T follicular helper cell (primary cell): ENCODE measurements at places on chromosomes 11 and 22.

GRCh38 chr11:109454857-109455256 is 32.9 kb downstream of the C11orf87 start:
- DNase-seq, result no peak

DNA sequence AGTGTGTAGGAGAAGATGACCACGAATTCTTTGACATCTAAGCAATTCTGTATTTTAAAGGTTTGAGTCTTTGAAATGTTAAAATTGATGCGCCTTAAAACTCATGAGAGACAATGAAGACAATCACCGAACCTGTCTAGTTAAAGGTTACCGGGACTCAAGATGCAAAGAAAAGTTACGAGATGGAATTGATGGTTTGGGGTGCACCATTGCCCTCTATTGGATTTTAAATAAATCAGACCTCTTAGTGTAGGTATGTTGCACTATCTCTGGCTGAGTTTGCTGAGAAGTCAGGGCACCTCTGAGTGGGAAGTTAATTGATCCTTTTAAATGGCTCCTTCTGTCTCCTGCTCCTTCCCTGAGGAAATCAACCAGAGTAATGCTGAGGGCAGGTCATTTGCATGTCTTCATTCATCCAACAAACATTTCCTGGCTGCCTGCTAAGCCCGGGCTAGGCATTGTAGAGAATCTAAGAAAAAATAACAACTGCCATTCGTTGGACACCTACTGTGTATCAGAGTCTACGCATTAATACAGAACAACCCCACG is 19.4 kb upstream of the TMA7B start:
- DNase-seq, result no peak

GRCh38 chr11:65401073-65401802 is 14.8 kb downstream of the FRMD8 start:
- DNase-seq, result no peak

DNA sequence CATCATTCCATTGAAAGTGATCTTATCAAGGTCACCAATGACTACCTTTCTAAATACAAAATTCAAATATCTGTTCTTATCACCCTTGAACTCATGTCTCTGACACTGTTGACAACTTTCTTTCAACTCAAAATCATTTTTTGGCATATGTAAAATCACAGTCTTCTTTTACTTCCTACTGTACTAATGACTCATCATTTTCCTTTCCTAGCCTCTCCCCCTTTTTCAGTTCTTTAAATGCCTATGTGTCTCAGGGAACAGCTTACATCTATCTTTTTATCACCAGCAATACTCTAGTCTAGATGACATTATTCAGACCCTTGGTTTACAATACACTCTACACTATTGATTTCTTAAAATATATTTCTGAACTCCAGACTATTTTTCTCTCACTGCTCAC is 2220.7 kb upstream of the RAG2 start:
- DNase-seq, result no peak

DNA sequence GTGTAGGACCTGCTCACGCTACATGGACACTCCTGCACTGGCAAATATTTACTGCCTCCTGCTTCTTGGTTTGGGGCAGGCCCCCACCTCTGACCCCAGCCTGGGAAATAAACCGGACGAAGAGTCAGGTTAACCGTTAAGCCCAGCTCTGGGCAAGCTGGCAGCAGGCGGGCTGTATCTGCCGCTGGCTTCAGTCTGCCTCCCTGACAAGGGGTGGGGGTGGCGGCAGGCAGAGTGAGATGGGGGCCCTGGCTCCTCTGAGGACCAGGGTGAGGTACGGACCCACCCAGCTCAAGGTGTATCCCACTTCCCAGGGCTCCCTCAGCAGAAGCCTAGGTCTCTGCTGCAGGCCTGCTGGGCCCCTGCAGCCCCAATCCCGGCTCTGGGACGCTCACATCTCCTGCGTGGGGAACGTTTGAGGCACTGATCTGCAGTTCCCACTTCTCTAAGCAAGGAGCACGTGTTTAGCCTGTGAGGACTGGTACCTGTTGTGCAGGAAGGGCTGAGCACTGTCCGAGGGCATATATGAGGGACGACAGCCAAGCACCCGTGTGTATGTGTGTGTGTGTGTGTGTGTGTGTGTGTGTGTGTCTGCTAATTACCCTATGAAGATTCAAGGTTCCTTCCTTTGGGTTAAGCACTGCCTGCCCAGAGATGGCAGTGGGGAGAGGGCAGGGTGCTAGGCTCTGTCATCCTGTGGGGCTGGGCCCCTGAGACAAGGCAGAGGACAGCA is 1.1 kb upstream of the LRRC75B start:
- DNase-seq, result no peak

- DNase-seq, result no peak
Measured at GRCh38 chr11:33706546-33706945, 5.9 kb upstream of the C11orf91 start.

DNA sequence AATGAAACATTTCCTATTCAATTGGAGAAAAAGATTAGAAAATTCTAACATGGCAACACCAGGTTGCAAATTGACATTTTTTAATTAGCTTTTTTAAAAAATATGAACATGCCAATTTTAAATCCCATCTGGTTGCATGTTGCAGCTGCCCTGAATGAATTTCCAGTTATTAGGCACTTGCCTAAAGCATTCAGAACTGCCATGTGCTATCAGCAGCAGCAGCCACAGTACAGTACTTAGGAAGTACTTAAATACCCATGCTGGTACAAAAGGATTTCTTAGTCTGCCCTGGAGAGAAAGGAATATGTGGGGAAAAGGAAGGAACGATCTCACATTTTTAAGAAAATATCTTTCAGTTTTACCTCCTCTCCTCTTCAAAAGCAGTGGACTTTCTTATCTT is 46.2 kb downstream of the FAM168A start:
- DNase-seq, result no peak

DNA sequence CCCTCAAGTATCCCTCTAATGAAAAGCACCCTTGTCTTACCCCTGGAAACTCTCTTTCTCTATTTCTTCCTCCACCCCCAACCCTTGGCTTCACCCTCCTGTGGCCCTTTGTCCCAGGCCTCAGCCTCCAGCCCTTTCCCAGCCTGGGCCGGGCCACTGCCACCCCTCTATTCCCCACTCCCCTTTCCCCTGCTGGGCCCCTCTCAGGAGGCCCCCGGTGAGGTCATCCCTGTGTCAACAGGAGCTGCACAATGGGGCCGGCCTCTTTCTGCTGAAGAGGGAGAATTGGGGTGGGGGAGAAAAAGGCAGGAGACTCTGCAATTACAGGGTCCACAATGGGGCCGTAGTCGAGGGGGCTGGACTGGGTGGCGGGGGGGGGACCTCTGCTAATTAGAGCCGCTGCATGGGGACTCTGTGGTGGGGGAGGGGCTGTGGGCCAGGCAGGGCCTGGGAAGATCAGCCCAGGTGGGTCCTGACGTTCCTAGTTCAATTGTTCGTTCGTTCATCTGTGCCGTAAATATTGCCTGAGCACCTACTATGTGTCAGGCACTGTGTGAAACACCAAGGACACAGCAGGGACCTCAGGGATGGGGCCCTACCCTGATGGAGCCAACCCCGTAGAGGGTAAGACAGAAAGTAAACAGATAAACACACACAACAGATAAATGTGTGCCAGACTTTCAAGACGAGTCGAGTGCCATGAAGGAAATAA is 18.5 kb upstream of the MPPED1 start:
- no peak for DNase-seq

DNA sequence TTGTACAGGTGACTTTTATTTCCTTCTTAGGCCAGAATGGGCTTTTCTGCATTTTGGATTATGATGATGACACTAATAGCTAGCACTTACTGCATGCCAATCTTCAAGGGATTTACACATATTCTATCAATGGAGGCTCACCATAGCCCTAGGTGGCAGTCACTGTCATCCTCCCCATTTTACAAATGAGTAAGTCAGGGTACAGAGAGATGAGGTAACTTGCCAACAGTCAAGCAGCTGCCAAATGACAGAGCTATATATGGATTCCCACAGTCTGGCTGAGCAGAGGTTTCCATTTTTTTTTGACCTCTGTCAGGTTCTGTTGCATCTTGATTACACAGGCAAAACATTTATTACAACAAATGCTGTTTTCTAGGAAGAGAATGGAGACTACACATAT is 23.8 kb upstream of the C11orf96 start:
- DNase-seq, result no peak

- DNase-seq, result no peak
Measured at GRCh38 chr11:28123151-28123581, 15.0 kb downstream of the METTL15 start.

GRCh38 chr11:58963551-58964104 is 24.3 kb downstream of the GLYATL1 start:
- no peak for DNase-seq

GRCh38 chr11:134638796-134639430 is 226.9 kb upstream of the B3GAT1 start:
- no peak for DNase-seq

DNA sequence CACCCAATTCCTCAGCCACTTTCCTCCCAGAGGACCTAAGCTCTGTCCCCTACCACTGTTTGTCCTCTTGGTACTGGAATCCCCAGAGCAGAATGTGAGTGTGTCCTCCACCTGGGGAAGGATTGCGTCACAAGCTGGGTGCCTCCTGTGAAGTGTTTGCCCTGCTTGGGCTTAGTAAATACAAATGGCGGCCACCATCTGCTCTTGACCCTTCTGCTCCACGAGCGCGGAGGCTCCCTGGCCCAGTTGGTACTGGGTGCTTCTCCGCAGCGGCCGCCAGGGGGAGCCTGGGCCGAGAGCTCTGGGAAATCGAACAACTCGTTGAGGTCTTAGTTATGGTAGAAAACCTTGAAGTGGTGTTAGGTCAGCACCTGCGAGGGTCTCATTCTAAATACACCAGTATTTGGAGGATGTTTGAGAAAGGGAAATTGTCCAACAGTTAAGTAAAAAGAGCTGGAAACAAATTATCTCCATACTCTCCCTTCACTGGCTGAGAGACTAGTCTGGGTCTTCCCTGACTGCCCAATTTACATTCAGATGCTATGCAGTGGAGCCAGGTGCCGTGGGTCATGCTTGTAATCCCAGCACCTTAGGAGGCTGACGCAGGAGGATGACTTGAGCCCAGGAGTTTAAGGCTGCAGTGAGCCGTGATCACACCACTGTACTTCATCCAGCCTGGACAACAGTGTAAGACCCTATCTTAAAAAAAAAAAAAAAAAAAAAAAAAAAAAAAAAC is 74.6 kb upstream of the TEAD1 start:
- no peak for DNase-seq

DNA sequence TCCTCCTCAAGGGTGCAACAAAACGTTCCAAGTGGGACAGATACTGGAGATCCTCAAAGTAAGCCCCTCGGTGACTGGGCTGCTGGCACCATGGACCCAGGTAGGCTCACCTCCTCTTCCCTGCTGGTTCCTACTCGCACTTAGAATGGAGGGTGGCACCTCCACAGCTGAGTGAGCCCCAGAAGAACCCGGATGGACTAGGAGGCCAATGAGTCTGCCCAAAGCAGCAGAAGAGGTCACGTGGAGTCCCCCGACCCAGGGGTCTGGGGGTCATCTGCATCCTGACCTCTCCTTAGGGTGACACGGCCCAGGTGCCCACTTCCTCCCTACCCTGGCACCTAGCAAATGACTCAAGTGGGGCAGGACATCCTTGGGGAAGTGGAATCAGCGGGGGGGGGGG is 4.4 kb downstream of the APOL1 start:
- no peak for DNase-seq

DNA sequence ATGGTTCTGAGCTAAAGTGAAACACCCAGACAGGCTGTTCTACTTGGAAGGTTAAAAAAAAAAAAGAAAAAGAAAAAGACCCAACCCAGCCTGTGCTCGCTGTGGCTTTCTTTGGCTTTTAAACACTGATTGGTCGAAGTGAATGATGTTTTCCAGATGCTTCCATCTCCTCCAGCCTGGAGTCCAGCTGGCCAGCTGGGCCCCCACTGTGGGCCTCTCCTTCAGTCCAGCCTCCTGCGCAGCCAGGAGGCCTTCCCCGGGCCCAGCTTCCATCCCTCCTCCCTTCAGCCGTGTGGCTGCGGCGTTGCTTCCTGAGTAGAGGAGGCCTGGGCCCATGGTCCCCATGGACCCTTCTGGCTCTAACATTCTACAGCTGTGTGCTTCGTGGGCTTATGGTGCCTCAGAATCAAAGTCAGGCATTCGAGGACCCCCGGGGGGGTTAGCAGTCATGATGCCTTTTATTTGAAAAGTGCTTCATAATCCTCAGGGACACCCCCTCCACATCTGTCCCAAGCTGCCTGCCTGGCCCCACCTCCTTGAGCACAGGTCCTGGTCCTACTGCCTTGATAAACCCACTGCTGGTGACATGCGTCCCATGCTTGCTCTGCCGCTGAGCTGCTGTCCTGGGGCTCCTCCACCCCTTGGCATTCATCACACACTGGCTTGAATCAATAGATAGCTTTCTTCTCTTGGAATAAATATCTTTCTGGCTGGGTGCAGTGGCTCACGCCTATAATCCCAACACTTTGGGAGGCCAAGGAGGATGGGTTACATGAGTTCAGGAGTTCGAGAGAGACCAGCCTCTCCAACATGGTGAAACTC is 42.2 kb upstream of the FBLN1 start:
- DNase-seq, result no peak

GRCh38 chr11:8069771-8070170 is 11.2 kb upstream of the TUB start:
- DNase-seq, result no peak

DNA sequence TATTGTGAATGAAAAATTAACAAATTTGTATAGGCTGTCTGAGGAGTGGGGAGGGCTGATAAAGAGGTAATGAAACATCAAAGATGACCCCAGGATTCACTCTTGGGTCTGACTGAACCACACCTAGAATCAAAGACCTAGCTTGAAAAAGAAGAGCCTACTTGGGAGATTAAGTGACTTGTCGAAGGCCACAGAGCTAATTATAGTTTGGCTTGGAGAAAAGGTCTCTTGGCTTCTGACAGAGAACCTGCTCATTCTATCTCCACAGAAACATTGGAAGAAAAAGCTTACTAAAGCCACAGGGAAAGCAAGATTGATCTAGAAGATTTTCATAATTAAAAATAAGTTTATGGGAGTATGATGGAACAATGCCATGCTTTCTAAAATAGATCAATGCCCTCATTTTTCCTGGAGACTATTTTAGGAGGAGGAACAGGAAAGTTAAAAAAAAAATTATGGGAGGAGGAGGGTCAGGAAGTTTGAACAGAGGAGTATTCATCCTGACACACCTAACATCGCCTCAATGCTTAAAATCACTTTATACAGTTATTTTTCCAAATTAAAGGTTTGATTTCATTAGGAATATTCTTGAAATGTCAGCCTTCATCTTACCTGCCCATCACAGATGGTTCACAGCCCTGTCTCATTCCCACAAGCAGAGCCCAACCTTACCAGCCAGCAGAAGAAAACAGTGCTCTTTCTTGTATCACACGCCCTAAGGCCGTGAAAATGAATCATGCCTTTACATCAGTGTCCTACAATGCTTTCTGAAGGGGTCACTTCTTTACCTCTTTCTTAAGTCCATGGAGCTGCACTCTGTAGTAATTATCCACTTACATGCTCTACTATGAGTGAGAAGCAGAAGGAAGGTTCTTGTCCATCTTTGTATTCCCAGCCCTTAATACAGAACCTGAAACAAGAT is 231.1 kb upstream of the MPPED2 start:
- DNase-seq, result no peak

DNA sequence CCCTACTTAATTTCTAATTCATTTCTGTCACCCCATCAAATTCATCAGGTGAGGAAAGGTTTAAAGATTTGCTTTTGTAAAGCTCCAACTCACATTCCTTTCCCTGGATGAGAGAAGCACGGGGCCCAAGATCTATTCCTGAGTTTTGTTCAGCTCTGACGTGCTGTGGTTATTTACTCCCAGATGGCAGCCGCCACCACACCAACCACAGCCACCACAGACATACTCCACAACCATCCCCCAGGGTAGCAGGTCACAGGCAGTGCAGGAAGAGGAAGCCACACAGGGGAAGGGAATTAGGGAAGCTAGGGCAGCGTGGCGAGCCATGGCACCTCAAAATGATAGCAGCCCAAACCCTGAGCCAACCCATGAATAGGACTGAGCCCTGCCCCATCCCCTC is 63.5 kb upstream of the CSNK2A3 start:
- no peak for DNase-seq
